ENCODE measurements at places on chromosomes 2 and 18. TPM values are rescaled to one million over a fixed set of nuclear protein-coding genes. Genes with fewer than 3 reads are reported as not detected.

The HOXD13 gene
- 0.15 TPM for total RNA-seq

GRCh38 chr18:7958897-7959146 lies 391.7 kb downstream of the PTPRM start:
- DNase-seq, result no peak

- DNase-seq, result no peak
These were observed 357.2 kb upstream of the SALL3 start for GRCh38 chr18:78622251-78622906.

- peak; percentile 77 for DNase-seq
These were observed 75.1 kb downstream of the CTAGE1 start for GRCh38 chr18:22342625-22343024.

DNA sequence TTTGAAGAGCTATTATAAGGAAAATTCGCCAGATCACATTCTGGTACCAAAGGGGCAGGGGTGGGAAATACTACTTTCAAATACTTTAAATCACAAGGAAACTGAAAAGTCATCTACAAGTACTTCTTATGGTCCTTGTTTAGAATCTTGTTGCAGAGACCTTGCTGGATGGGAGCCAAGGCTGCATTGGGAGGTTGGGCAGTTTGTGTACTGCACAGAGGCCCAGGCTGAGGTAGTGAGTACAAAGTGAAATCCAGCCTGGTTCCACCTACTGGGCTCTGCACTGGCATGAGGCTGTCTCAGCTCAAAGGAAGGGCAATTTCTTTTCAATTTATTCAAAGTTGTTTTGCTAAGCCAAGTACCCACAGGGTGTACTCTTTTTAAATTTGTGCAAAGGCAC lies 140.3 kb upstream of the DLX2 start:
- DNase-seq, result peak; percentile 65

- no peak for DNase-seq
These were observed 3.5 kb downstream of the WNT6 start for GRCh38 chr2:218863021-218863520.

DNA sequence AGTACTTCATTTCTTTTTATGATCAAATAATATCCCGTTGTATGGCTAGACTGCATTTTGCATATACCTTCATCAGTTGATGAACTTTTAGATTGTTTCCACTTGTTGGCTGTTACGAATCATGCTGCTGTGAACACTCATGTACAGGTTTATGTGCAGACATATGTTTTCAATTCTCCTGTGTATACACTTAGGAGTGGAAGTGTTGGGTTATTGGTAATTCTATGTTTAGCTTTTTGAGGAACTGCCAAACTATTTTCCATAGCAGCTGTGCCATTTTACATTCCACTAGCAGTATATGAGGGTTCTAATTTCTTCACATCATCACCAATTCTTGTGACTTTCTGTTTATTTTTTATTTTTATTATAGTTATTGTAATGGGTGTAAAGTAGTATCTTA lies 32.1 kb upstream of the LCLAT1 start:
- no peak for DNase-seq

- peak; percentile 5 for DNase-seq
These were observed 13.8 kb upstream of the KCNF1 start for GRCh38 chr2:10897956-10898355.

- no peak for DNase-seq
These were observed 6.7 kb downstream of the SLC66A2 start for GRCh38 chr18:79944746-79945117.
